Activated naive CD4-positive, alpha-beta T cell treated with anti-CD3 and anti-CD28 coated beads, Interleukin-2, amount 10 ng/mL, durations not matched to agents 7 days and 5 days (primary cell): ENCODE measurements at places on chromosomes 5 and 9.

DNA sequence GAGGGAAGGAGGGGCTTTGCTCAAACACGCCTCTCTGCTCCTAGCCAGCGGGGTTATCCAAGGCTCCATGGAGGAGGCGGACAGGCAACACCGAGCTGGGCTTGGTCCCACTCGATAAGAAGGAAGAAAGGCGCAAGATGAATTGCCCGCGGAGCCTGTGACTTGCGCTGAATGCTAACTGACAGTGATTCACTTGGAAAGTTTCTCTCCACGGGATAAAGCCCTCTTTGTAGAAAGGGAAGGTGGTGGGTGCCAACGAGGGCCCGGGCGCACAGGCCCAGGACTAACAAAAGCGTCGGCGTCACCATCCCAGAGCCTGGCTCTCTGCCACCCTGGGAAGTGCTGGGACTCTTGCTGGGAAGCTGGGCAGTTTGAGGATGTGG is 76.0 kb downstream of the VAV2 start:
- no peak for DNase-seq

DNA sequence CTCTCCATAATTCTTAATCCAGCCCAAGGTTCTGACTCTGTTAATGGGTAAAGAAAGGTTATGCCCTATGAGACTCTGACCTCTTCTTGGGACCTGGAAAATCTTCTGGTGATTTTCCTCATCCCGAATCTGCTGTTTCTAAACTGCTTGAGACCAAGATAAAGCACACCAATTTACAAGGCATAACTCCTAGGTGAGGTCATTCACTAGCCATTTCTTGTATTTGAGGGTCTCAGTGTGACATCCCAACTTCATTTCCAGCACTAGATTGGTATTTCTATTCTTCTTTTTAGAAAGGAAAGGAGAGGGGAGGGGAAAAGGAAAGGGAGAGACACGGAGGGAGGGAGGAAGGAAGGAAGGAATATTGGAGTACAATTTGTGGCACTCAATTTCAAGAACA is 51.6 kb downstream of the SLC1A1 start:
- DNase-seq: no peak

DNA sequence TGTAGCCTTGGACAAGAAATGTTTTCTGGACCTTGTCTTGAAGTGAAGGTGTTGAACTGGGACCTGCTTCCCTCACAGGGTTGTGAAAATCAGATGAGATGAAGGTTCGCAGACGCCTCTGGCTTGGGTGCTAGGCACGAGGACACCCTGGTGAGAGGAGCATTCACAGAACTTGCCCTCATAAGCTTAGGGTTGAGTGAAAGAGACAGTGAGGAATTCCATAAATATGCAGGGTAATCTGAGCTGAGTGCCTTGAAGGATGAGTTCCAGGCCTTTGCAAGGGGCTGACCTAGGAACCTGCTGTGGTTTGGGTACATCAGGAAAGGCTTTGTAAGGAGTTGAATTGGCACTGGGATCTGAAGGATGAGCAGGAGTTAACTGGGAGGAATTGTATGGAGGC is 75.7 kb upstream of the SAP30L start:
- no peak for DNase-seq

DNA sequence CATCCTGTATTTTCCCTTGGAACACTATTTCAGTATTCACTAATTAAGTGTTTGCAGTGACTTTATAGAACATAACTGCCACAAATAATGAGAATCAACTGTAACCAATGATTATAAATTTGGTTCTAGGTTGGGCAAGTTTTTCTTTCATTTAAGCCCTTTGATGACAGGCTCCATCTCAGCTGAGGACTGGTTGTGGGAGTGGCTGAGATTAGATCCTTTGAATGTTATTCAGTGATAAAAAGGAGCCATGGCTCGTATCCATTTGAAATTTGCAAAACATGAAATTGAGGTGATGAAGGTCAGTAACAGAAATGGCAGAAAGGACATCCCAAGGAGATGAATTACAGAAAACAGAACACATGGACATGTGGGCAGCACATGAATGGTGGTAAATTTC is 138.1 kb upstream of the PCA3 start:
- DNase-seq: no peak

- no peak for DNase-seq
These were observed 486.2 kb downstream of the GADD45G start for GRCh38 chr9:90090997-90091396.

- no peak for DNase-seq
These were observed 104.1 kb upstream of the TUT7 start for GRCh38 chr9:86458191-86458855.

- no peak for DNase-seq
These were observed 4.0 kb downstream of the SAP30L start for GRCh38 chr5:154449786-154450185.

DNA sequence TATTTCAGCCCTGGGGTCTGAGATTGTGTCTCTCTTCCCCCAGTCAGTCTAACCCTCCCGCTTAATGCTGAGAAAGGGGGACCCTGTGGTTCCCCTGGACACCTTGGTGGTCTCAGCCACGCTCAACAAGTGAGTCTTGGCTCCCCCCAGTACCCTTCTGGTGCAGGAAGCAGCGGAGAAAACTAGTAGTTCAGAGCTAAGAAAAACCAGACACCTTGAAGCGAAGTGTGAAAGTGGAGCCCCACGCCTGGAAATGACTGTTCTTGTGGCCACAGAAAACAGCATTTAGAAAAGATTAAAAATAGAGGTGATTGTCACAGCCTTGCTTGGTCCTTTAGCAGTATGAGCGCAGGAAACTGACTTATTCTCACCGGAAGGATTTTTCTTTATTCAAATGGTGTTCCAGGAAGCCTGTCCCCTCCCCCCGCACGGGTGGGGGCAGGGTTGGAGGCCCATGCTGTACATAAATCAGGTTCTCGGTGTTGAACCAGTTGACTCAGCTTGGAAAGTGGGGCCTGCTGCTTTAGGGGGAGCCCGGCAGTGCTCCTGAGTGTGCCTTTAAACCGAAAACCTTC is 8.1 kb downstream of the ARPC5L start:
- peak; percentile 86 for DNase-seq

- no peak for DNase-seq
These were observed 144.7 kb upstream of the RAD23B start for GRCh38 chr9:107138261-107138992.

DNA sequence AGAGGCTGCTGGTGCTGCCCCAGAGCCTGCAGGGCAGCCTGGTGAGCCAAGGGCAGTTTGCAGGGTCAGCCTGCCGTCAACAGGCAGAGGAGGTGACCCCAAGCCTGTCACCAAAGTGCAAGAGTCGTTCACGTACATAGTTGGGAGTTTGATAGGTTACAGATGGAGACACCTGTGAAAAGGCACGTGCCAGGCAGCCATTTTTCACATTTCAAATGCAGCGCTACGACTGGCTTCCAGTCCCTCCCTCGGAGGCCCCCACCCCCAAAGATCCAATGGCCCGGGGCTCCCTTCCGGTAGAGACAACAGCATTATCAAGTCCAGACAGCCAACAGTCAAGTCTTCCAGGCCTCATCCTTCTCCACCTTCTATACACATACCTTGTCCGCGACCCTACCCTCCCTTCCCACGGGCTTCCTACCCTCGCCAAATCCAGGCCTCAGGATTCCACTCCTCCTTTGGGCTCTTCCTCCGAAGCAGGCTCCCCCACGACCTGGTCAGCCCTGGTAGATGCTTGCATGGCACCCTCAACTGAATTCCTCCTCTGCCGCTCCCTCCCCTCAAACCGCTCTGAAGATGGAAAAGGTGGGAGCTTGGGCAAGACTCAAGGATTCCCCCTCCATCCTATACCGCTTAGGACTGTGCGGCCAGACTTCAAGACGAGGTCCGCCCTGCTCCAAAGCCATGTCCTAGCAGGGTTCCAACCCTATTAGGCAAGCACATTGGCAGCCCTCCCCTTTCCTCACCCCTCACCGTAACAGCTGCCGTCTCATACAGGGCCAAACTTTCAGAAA is 13.2 kb downstream of the HNRNPH1 start:
- no peak for DNase-seq

- DNase-seq: peak; percentile 15
These were observed 165.6 kb upstream of the IER5L start for GRCh38 chr9:129343424-129344375.

DNA sequence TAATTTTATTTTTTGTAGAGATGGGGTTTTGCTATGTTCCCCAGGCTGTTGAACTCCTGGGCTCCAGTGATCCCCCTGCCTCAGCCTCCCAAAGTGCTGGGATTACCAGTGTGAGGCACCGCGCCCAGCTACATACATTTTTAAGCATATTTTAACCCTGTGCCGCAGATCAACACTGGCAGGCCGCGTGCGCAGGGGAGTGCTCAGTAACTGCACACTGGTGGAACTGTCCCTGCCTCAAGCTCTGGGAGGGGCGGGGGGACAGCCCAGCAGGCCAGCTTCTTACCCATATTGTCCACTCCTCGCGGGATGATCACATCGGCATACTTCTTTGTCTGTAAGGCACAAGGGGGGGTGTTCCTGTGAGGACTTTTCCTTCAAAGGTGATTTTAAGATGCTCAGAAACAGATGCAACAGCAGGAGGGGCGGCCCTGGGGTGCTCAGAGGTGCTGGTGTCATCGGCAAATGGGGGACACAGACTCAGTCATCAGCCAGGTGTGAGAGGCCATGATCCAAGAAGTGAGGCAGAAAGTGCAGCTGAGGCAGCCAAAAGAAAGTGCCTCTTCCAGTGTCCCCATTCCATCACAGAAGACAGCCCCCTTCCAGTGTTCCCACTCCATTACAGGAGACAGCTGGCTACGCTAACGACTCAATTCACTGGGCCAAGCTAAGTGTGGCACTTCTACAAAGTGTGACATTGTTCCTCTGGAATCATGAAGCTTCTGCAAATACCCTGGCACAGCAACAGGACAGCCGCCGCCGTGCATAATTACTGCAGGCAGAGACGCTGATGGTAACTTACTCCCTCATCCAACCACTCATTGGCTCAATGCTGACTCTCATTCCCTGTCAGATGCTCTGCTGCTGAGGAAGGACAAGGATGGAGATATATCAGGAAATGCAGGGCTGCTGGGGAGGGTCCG is 5.2 kb downstream of the UCK1 start:
- DNase-seq: no peak

DNA sequence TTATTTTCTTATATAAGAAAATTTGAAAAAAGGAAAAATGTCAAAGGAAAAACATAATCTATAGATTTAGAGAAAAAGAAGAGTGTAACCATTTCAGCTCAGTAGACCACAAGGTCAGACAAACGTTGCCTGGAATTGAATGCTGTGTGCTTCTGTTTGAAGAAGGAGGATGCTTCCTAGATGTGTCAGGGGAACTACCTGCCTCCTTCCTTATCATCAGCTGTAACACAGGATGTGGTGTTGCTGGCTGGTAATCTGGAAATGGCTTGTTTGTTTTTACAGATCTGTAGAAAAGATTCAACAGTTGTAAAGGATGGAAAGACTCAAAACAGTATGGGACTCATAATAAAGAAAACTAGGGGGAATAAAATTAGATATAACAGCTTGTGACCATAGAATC is 160.7 kb upstream of the MEF2C start:
- DNase-seq: no peak

DNA sequence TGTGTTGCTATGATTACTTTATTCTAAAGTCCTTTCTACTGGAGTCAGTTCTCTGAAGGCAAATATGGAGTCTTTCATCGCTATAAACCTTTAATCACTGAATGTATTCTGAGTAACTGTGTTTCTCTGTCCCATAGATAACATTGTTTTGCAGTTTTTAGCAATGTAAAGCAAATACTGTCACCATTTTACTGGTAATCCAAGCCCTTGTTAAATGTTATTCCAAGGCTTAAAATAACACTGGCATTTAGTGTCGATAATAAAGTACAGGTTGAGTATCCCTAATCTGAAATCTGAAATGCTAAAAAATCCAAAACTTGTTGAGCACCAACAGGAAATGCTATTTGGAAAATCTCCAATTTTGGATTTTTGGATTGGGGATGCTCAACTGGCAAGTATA is 24.6 kb downstream of the CCNH start:
- no peak for DNase-seq

DNA sequence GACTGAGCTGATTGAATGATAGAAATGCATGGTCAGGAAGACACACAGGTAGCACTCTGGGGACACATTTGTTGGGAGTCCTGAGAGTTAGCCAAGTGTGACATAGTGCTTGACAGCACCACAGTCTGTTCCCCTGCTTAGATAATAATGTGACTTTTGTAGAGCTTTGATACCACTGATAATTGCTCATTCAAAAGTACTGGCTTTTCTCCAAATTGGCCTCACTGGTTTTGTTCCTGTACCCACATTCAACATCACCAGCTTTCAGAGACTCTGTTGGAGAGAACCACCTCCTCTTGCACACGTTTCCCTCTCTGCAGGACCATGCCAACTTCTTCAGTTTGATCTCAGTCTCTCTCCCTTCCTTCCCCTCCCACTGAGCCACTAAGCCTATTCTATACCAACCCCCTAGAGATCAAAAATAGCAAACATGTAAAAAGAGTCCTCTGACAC is 52.5 kb upstream of the IL7R start:
- no peak for DNase-seq

DNA sequence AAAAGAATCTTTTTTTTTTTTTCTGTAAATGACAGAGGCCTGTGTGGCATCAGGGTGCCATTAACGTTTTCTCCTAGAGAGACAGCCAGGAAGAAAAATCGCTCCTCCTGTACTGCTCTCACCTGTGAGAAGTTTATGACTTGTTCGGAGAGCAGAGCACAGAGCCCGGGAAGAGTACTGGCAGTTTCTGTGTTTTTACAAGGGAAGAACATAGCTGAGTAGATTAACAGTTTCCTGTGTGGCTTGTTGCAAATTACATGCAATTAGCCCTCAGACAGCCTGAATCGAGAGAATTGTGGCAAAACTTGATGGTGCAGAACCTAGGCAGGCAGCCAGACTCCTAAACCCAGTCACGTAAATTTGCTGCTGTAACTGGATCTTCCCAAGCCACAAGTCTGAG is 32.1 kb downstream of the PRKACG start:
- DNase-seq: no peak

DNA sequence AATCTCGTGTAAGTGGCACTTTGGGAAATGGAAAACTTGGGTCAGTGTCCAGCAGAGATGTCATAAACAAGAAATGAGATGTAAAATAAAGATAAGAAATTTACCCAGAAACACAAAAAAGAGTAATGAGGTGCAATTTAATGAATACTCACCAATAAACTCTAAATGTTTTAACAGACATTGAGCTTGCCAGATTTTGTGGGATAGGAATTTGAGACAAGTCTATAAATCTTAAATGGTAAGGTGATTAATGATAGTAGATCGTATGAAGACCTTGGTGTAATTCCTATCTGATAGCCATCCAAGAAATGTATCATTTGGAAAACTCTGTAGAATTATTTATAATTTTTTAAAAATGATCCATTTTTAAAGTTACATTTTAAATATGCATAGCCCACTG is 682.4 kb downstream of the MAT2B start:
- DNase-seq: no peak
